ENCODE measurements at places on chromosomes 5 and 9.
A peak's percentile ranks its signal among the peaks of the same experiment; 100 is the strongest.

DNA sequence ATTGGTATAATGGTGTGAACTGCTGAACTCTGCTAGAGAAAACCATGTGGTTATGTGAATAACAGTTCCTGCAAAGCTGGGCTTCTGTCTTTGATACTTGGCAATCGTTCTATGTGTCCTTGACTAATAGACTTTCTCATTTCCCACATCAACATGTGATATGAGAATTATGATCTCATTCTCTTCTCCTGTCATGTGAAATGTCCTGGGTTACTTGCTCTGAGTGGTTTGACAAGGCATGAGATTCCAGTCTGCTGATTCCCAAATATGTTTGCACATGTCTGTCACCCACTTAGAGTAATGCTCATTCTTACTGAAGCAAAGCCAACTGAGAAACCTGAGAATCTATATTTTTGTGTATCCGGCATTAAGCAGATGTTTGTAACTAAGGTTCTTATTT is 141.2 kb downstream of the PARP8 start:
- DNase-seq: no peak

GRCh38 chr5:66596636-66597182 is 516 bp downstream of the MAST4 start:
- no peak for DNase-seq

GRCh38 chr9:91305596-91306295 is 56.0 kb downstream of the AUH start:
- no peak for DNase-seq

DNA sequence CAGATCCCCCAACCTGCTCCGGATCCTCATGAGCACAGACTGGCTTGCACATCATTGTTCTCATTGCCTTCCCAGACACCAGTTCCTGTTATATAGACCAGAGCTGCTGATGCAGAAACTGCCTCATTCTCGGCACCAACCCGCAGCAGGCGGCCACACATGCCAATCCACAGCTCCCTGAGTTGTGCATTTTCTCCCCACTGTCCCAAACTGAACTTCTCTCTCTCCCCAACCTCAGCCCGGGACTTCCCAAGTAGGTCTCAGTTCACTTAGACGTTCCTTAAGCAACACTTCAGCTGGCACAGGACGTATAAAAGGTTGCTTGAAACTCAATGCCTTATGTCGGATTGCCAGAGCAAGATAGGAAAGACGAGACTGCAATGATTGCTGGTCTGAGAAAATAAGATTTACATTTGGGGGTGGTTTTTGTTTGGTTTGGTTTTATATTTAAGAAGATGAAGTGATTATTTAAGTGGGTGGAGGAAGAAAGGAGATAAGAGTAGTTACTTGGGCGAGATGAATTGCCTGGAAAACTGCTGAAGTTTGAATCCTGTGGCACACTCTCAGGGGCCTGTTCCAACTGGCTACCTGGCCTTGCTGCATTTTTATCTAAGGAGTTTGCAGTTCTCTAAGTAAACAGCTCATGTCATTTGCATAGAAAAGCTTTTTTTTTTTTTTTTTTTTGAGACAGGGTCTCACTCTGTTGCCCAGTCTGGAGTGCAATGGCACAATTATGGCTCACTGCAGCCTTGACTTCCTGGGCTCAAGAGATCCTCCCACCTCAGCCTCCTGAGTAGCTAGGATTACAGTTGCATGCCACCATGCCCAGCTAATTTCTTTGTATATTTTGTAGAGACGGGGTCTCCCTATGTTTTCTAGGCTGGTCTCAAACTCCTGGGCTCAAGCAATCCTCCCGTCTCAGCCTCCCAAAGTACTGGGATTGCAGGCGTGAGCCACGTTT is 155.4 kb downstream of the GOLPH3 start:
- DNase-seq: no peak

DNA sequence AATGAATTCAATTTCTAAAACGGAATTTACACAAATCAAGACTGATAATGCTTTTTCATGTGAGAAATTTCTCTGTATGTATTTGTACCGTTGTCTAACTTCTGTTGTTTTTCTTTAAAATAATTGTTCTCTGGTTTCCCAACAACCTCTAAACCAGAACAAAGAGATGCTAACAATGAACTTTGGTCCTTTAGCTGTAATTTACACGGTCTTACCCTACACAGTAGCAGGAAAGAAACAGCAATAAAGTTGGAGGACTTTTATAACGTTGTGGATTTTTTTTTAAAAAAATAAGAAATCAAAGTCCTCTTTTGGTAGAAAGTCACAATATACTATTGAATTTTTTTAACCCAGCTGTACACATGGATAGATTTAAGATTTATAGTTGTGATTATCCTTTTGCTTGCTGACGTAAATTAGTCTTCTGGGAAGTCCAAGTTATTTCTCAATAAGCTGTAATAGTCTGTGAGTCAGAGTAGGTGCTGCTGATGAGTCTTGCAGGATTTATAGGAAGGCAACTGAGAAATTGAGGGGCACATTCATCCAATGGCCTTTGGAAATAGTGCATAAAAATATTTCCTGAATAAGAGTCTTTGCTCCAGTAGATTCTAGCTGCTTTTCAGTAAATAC is 76.8 kb upstream of the PCSK1 start:
- DNase-seq: no peak

- DNase-seq: no peak
Observed at GRCh38 chr9:109422641-109423040, 75.5 kb downstream of the PTPN3 start.

DNA sequence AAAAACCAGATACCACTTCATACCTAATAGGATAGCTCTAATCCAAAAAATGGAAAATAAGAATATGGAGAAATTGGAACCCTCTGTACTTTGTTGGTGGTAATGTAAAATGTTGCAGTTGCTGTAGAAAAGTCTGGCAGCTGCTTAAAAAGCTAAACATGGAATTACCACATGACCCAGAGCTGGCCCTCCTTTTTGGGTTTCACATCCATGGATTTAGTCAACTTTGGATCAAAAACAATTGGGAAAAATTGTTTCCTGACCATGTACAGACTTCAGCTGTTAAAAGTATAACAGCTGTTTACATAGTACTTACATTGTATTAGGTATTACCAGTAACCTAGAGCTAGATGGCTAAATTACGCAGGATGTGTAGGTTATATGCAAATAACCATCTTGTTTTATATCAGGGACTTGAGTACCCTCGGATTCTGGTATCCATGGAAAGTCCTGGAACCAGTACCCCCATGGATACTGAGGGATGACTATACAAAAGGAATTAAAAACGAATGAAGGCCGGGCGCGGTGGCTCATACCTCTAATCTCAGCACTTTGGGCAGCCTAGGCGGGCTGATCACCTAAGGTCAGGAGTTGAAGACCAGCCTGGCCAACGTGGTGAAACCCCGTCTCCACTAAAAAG is 15.8 kb downstream of the DNAJA1 start:
- DNase-seq: no peak

DNA sequence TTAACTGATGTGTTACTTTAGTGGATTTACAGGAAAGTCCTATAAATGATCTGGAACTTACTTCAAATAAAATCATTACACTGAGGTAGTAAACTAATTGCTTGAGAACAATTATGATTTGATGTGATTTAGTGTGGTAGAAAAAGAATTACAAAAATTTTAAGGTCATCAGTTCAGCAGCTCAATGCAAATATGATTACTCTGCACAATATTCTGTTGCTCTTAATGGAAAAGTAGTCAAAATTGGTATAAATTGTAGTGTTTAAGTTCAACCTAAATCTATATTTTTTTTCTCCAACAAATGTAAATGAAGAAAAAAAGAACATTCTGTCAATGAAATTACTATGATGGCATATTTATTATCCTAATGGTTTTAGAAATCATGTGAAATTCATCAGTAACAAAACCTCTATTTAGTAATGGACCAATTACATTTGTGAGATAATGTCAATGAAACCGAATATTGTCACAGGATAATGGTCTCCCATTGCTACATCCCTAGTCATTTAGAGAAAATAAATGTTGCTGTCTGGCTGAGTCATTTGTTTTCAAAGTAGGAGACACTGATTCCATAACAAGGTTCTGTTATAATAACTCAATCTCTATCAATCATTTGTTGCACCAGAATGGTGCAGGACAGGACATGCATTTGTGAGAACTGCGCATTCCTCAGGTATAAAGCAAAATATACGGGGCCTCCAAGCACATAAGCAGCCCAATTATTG is 177.1 kb downstream of the NFIB start:
- no peak for DNase-seq

DNA sequence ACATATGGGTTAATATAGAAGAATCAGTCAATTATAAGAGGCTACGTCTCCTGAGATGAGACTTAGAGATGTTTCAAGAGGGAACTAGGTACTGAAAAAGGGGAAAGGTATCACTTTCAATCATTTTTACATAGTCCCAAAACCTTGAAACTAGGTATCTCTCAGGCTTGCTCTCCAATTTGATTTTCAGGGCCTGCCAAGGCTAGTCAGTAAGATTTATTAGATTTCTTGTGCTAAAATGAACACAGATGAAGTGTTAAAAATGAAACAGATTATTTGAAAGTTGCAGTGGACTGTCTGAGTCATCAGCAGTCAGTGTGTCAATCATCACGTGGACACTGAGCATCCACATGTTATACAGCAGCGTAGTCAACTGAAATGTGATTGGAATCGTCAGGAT is 591.1 kb downstream of the DTWD2 start:
- DNase-seq: no peak

DNA sequence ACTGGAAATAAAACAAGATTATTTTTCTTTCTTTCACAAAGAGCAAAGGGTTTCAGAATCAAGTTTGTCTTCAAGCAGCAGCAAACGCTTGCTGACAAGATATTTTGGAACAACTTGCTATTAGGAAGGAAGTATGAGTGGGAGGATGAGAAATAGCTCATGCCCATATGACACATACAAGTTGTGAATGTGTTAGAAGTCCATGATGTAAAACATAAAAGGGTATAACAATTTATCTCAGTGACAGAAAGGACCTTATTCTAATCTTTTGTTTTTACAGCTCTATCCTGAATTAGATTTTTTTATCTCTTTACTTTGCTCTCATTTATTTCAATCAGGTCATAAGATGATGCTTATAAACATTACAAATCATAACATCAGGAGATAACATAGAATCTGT is 516.6 kb upstream of the MEF2C start:
- DNase-seq: no peak

DNA sequence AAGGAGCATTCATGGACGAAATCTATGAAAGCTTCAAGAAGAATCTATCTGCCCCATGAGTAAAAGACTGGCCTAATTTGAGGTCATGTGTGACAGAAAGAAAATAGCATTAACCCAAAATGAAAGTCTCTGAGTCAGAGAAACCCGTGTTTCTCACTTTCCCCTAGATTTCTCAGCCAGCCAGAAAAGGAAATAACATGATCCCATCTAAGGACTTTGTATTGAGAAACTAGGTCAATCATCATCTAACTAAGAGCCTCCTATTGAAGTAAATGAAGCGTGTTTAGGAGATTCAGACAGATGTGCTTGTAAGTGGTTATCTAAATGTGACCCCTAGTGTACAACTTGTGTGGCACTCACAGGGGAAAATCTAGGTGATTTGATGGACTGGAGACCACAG is 77.3 kb upstream of the ZNF366 start:
- DNase-seq: no peak

DNA sequence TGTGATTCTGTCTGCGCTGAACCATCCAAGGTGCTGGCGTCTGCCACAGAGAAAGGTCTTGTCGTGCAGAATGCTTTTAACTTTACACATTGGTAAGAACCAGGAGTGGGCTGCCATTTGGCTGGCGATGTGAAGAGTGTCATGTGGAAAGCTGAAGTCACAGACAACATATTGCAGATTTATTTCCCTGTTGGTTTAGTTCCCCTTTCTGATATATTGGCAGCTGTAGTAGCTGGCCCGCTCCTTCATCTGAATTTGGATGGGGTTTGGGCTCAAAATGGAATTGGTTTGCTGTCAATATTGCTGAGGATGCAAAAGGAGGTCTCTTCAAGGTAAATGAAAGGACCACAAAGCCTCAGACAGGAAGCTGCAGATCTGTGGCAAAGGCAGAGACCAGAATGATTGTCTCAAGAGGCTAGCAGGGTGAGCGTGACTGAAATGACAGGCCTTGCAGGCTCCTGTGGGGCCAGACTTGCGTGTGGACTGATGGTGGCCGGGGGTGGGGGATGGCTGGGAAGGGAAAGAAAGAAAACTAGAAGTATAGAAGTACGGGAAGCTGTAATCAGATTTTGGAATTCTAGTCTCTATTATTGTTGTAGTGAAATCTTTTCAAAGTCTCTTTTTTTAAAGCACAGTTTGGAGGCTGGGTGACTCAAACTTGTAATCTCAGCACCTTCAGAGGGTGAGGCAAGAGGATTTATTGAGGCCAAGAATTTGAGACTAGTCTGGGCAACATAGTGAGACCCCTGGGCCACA is 25.1 kb upstream of the CD180 start:
- peak; percentile 6 for DNase-seq

- no peak for DNase-seq
Observed at GRCh38 chr5:52807723-52808122, 20.0 kb downstream of the ITGA1 start.

DNA sequence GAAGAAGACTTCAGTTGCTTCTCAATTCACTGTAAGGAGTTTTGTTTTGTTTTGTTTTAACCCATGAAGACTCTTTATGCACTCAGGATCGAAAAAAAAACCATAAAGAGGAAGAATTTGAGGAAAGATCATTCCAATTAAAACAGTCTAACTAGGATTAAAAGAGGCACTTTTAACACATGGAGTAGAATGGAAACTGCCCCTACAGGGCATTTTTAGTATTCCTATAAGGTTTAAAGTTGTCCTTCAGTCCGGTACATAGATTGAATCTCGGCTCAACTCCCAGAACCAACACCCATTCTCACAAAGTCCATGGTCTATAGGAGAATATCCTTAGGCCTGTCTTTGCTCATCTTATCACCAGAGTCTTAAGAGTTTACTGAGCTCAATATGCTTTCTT is 469.6 kb downstream of the DTWD2 start:
- no peak for DNase-seq

GRCh38 chr9:80204054-80204453 is 632.3 kb downstream of the TLE4 start:
- DNase-seq: no peak

DNA sequence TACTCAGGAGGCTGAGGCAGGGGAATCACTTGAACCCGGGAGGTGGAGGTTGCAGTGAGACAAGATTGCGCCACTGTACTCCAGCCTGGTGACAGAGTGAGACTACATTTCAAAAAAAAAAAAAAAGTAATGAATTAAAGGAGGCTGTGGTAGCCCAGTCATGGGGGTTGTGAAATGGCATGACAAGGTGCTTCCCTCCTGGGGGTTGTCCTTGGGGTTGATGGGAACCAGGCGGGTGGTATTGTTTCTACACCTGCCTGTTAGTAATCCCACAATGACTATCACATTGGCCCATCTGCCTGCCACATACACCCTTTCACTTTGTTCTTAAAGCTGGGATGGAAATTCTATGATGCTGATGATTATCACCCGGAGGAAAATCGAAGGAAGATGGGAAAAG is 5.6 kb downstream of the IDNK start:
- no peak for DNase-seq
